HuH-7 (cell line): ENCODE measurements at places on chromosomes 3 and 15.

- DNase-seq: peak; percentile 43
Measured at GRCh38 chr15:29924750-29925149, 102.5 kb upstream of the TJP1 start.

DNA sequence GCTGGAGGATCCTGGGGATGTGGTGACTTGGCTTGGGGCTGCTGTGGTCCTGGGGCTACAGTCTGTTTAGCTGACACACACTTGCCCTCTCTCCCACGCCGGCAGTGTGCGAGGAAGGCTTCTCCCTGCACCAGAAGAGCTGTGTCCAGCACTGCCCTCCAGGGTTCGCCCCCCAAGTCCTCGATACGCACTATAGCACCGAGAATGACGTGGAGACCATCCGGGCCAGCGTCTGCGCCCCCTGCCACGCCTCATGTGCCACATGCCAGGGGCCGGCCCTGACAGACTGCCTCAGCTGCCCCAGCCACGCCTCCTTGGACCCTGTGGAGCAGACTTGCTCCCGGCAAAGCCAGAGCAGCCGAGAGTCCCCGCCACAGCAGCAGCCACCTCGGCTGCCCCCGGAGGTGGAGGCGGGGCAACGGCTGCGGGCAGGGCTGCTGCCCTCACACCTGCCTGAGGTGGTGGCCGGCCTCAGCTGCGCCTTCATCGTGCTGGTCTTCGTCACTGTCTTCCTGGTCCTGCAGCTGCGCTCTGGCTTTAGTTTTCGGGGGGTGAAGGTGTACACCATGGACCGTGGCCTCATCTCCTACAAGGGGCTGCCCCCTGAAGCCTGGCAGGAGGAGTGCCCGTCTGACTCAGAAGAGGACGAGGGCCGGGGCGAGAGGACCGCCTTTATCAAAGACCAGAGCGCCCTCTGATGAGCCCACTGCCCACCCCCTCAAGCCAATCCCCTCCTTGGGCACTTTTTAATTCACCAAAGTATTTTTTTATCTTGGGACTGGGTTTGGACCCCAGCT lies 2.9 kb upstream of the FES start:
- DNase-seq: no peak

GRCh38 chr3:8848696-8849131 lies 79.3 kb upstream of the OXTR start:
- DNase-seq: no peak

DNA sequence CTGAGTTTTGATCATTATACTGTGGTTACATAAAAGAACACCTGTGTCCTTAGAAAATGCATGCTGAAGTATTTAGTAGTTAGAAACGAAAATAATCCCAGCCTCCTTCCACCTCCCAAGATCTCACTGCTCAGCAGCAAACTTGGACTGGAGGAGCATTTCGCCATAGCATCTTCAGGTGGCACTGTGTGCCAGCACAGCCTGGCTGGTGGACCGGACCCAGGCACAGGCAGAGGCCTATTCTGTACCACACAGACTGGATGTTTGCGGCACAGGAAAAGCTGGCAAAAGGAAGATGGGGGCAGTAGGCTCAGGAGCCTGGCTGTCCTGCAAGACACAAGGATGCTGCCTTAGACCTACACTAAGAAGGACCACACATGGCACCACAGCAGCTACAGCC lies 10.2 kb downstream of the STIMATE start:
- DNase-seq: no peak

- no peak for DNase-seq
Measured at GRCh38 chr3:99658274-99658673, 19.9 kb downstream of the COL8A1 start.

- no peak for DNase-seq
Measured at GRCh38 chr3:112531358-112531781, 30.4 kb downstream of the ATG3 start.

GRCh38 chr3:35184775-35185174 lies 454.6 kb upstream of the ARPP21 start:
- DNase-seq: no peak

DNA sequence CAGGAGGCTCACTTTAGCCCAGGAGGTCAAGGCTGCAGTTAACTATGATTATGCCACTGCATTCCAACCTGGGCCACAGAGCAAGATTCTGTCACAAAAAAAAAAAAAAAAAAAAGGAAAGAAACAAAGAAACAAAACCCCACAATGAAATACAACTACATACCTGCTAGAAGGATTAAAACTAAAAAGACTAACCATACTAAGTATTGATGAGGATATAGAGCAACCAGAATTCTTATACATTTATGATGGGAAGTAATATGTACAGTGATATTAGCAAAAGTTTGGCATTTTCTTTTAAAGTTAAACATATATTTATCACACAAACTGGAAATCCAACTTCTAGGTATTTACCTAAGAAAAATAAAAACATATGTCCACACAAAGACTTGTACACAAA lies 40.2 kb upstream of the FOXB1 start:
- DNase-seq: no peak

DNA sequence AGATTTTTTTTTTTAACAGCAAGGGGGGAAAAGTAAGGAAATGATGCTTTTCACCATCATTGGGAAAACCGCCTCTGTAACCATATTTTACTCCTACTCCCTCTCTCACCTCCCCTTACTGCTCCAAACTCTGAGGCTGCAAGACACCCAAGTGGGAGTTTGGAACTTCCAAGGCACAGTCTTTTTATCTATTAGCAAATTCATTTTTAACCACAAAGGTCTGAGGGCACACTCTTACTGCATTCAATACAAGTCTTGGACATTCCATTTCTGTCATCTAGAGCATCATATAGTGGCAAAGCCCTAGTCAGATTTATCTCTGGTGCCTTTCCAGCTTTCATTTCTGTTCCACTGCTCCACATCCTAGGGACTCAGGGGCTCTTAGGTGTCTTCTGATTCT lies 13.2 kb downstream of the FAM162A start:
- no peak for DNase-seq

DNA sequence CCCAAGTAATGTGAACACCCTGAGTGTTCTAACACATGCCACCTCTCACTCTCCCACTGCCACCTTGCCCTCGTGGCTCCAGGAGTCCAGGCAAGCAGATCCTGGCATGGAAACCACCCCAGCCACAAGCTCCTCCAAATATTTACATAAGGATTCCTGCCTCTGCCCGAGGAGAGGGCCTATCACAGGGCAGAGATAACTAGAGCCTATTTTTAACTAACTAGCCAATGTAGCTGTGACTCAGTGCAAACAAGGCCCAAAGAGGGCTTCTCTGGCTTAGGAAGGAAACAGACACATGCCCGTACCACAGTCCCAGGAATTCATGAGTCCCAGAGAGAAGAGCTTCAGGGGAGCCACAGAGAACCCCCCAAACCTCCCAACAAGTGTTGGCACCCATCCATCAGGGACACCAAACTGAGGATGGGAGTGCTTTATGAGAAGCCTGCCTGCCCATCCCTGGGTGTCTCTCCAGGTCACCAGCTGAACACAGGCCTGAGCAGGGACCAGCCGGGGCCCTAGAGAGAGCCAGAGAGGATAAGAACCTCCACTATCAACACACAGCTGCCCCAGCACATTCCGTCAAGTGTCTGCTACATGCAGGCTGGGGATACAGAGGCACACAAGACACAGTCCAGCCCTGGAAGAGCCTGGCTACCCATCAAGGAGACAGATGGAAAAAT lies 9.2 kb downstream of the FYCO1 start:
- peak; percentile 80 for DNase-seq

DNA sequence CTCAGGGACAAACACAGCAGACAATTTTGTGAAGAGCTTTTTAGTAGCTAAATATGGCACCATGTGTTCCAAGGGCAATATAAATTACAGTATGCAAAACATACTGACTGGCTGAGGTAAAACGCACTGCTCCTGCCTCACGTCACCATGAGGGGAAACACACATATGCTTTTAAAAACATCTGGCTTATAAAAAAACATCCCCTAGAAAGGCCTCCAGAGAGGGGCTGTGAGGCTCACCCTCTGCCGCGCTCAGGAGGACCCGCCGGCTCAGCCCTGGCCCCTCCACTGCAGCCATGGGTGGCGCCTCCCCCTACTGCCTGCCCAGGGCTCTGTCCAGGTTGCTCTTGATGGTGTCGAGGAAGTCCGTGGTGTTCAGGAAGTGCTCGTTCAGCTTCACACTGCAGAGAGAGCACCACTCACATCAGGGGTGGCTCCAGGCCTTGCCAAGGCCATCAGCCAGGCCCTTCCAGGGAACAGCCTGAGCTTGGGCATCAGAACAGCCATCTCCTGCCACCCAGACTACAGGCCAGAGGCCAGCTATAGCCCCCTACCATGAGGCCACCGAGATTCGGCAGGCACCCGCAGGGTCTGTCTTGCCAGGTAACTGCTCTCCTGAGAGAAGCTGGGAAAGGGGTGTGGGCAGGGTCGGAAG lies 18.2 kb downstream of the IDH2 start:
- DNase-seq: no peak

GRCh38 chr15:63379492-63380150 lies 2.0 kb downstream of the CA12 start:
- no peak for DNase-seq

DNA sequence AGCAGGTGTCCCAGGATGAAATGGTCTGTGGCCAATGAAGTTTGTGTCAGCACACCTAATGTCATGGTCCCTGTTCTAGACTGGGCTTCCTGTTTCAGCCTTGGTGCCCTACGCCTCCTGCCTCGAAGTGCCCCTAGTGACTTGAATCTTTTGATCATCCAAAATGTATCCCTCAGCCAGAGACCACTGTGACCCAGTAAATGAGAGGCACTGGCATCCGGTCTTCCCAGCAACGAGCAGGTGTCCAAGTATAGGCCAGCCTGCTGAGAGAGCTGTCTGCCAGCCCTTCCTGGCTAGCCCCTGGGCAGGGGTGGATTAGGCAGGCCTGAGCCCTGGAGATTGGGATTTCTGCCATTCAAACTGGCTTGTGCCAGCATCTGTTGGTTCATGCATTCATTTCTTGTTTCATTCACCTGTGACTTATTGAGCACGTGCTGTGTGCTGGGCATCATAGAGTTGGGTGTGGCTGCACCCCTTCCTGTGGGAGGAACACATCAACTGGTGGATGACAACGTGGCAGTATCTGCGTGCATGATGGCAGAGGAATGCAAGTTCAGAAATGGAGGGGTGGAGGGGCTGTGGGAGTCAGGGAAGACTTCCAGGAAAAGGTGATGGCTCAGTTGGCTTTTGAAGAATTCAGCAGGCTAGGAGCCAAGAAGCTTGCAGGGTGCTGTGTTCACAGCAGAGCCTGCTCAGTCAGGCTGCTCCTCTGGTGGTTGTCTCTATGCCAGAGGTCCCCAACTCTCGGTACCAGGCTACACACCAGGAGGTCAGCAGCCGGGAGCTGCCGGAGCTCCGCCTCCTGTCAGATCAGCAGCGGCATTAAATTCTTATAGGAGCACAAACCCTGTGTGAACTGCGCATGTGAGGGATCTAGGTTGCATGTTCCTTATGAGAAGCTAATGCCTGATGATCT lies 21.6 kb downstream of the ESYT3 start:
- no peak for DNase-seq

DNA sequence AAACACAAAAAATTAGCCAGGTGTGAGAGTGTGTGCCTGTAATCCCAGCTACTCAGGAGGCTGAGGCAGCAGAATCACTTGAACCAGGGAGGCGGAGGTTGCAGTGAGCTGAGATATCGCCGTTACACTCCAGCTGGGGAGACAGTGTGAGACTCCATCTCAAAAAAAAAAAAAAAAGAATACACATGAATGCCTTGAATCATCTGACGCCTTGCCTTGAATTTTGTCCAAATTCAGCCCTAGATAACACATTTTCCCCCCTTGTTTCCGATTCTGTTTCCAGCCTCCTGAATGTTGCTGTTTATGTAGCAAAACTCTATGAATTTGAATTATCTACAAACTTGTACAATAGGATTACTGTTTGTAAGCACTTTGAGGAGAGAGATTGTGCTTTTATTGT lies 98.7 kb upstream of the ARL6 start:
- DNase-seq: no peak

GRCh38 chr3:15899388-15899787 lies 101.6 kb upstream of the ANKRD28 start:
- DNase-seq: no peak

GRCh38 chr3:170355738-170356595 lies 1.5 kb upstream of the SKIL start:
- DNase-seq: no peak

- no peak for DNase-seq
Measured at GRCh38 chr3:189308608-189309007, 136.8 kb downstream of the TPRG1 start.

GRCh38 chr15:90790561-90790960 lies 73.4 kb downstream of the BLM start:
- DNase-seq: no peak

DNA sequence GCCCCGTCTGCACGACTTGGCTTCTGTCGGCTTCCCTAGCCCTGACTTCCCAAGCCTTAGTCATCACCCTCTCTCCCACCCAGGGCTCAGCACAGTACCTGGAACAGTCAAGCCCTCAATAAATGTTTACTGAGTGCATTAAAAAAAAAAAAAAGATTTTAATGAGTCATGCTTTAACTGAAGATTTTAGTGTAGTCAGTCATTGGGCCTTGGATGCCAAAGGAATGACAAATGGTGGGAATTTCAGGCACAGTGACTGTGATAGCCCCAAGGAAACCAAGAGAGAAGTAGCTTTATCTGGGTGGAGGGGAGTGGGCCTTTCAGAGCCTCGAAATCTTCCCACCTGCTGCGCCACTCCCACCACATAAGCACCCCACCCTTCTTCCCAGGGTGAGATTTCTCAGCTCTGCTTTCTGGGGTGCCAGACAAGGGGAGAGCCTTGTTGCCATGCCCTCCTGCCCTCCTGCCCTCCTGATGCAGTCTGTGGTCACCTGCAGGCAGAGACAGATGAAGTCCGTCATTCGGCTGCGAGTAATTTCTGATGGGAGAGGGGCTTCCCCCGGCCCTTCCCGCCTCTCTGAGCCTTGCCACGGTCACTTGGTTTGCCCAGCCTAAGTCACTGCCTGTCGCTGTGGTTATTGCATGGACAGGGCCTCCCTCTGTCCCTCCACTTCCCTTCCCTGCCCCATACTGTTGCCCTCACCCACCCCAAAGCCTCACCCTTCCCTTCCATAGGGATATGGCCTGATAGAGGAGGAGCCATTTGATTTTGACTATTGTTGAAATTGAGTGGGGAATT lies 41.8 kb downstream of the SMAD3 start:
- no peak for DNase-seq

DNA sequence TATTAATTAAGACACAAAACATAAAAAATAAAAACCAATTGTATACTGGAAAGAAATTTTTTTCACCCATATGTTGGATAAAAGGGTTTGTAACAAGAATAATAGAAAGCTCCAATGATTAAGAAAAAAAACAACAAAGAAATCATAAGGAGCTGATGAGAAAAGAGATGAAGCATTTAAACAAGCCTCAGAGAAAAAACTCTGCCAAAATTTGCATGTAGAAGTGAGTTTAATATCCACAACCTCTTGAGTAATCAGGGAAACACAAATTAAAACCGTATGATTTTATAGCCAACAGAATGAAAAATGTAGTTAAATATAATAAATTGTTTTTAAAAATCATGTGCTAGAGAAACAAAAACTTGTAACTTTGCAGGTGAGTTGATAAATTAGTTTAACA lies 192.9 kb downstream of the BCHE start:
- no peak for DNase-seq
